Effector memory CD8-positive, alpha-beta T cell (primary cell): ENCODE measurements at places on chromosomes 1 and 21.

DNA sequence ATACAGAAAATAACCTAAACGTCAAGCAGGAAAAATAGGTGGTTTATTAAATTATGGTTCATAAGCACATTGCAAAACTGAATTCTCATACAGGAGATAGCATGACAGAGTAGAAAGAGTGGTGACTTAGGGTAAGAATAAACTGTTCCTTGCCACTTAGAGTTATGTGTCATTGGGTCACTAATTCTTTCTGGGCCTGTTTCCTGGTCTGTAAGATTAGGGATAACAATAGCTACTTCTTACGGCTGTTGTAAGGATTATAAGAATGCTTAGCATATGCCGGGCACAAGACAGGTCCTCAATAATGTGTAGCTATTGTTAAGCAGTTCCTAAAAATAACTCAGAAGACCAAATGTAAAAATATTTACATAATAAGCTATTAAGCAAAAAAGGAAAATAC lies 24.2 kb downstream of the SNRNP40 start:
- no peak for DNase-seq

GRCh38 chr1:210697185-210697584 lies 368.5 kb downstream of the HHAT start:
- DNase-seq, result no peak

DNA sequence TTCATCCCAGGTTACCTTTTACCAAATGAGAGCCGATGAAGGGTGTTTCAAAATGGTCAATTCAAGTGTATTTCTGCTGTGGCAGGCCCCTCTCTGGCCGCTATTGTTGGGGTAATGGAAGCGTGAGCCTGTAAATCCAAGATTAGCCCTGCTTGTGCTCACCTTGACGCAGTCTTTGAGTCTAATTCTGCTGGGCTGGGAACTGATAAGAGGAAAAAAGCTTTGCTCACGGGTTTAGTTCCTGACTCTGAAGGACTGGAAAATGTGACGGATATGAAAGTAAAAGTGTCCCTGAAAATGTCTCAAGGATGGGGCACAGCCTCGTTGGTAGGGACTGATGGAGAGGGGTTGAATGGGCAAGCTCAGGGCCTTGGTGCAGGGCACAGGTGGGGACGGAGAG lies 125.9 kb upstream of the GALNT2 start:
- no peak for DNase-seq

- DNase-seq, result no peak
Observed at GRCh38 chr1:85580872-85581801, 576 bp downstream of the CCN1 start.

- no peak for DNase-seq
Observed at GRCh38 chr1:147541672-147542568, 619 bp downstream of the BCL9 start.

GRCh38 chr1:181044449-181044966 lies 10.7 kb downstream of the MR1 start:
- DNase-seq, result peak; percentile 29

DNA sequence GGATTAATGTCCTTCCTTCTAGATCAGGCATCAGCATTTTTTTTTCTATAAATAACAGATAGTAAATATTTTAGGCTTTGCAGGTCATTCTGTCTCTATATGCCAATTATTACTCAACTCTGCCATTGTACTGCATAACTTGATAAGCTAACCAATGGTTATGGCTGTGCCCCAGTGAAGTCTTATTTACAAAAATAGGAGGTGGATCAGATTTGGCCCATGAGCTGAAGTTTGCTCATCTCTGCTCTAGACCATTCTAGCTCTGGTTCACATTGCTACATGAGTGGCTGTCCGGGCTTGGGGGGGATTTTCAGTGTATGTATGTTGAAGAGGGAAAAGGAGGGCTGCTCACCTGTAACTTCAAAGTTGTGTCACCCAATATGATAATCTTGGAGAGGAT lies 10.1 kb downstream of the RAB7B start:
- DNase-seq, result no peak

GRCh38 chr1:2929335-2929734 lies 91.9 kb upstream of the ACTRT2 start:
- DNase-seq, result no peak

GRCh38 chr21:26843933-26844257 lies 1.3 kb downstream of the ADAMTS1 start:
- DNase-seq, result no peak

DNA sequence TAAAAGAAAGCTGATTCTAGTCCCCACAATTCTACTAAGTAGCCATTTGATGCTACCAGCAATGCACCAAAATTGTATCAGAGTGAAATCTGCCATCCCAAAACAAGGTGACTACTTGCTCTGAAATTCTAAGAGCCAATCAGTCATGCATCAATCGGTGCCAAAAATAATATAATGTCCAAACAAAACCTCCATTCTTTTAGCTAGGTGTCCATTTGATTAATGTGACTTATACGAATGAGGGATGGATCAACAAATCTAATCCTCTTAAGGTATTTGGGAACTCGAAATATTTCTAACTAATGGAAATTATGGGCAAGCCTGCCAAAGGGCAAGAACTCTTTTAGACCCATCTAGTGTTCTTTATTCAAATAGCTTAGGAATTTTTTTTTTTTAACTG lies 66.4 kb upstream of the NEK2 start:
- no peak for DNase-seq

DNA sequence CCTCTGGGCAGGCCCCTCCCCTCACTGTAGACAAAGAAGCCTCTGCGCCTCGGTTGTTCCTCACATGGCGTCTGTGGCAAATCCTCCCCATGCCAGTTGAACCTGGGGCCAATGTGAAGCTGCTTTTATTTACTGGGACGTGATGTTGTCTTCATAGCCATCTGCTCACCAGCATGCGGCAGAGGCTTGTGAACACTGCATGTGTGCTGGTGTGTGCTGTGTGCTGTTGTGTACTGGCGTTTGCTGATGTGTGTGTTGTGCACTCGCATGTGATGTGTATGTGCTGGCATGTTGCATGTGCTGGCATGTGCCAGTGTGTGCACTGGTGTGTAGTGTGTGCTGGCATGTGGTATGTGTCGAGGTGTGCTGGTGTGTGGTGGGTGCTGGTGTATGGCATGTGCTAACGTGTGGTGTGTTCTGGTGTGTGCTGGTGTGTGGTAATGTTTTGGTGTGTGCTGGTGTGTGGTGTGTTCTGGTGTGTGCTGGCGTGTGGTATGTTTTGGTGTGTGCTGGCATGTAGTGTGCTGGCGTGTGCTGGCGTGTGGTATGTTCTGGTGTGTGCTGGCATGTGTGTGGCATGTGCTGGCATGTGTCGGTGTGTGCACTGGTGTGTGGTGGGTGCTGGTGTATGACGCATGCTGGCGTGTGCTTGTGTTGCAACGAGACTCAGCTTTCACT lies 37.2 kb upstream of the TRAPPC10 start:
- no peak for DNase-seq
